ENCODE measurements at places on chromosomes 4 and X. TPM values are rescaled to one million over a fixed set of nuclear protein-coding genes. Genes with fewer than 3 reads are reported as not detected.

NLGN4X gene
- total RNA-seq = not detected

HS6ST2 gene
- not detected for total RNA-seq

MAGEE2 gene
- total RNA-seq = not detected

CDS1 gene
- total RNA-seq = 0.26 TPM

GPC3 gene
- total RNA-seq = 0.40 TPM

CT47B1 gene
- total RNA-seq = not detected

MAGEC2 gene
- total RNA-seq = not detected

Data from activated naive CD8-positive, alpha-beta T cell treated with anti-CD3 and anti-CD28 coated beads, Interleukin-2, amount 10 ng/mL, durations not matched to agents 7 days and 5 days (primary cell).